Body of pancreas (tissue), 4 donors: ENCODE measurements at places on chromosomes 1 and 21.

DNA sequence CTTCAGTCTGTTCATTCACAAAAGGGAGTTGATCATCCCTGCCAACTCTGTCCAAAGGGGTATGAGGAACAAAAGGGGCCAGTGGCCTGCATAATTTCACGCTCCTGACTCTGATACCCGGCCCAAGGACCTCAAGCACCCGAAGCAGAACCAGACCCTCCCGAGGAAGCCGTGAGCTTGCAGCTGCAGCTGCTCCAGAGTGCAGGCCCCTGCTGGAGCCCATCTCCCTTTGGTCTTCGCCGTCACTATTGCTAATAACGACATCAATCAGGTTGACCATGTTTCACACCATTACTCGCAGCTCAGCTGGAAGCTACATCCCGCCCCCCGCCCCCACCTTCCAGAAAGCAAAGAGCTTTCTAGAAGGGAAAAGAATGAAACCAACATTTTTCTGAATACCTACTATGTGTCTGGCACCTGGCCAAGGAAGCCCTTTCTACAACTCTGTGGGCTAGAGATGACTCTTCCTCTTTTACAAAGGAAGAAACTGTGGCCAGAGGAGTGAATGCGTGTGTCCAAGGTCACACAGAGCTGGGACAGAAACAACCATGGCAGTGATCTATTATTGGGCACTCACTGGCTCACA, 5.5 kb downstream of the NKAIN1 start:
- no peak for DNase-seq

DNA sequence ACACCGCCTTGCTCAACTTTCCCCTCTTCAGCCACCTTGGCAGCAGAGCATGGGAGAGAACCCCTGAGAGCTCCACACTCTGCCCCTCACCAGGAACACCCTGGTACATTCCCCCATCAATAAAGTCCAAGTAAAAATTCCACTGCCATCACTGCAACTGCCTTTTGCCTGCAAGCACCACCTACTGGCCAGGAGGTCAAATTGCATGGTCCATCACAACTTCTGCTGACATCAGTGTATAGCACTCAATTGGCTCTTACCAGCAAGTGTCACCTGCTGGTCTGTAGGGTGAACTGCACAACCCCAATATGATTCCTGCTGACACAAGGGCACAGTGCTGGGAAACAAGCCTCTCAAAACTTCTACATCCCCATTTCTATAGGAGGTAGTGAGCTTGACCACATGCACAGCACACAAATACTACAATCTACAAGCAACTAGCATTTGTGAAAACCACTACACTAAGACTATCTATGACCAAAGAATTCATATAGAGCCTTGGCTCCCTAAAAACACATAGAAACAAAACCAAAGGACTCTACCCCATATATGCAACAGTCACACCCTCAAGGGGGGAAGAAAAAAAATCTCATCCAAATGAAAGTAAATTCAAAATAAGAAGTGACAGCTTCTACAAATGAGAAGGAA, 69.2 kb downstream of the FASLG start:
- DNase-seq: no peak

DNA sequence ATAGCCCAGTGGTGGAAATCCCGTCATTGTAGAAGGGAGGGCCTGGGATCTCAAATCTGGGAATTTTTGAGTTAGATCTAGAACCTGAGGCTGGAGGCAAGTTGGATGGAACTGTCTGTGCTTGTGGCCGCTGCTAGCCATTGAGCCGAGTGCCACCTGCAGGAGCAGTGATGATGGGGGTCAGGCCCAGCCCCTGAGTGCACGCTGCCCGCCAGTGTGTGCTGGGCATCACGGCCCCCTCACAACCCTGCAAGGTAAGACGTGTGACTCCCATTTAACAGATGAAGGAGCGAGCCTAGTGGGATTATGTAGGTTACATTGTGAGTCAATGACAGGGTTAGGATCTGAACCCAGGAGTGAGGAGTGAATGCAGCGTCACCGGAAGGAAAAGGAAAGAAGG, 407.2 kb downstream of the CAMTA1 start:
- no peak for DNase-seq

- no peak for DNase-seq
These were observed 29.8 kb downstream of the PARP1 start for GRCh38 chr1:226378071-226378470.

DNA sequence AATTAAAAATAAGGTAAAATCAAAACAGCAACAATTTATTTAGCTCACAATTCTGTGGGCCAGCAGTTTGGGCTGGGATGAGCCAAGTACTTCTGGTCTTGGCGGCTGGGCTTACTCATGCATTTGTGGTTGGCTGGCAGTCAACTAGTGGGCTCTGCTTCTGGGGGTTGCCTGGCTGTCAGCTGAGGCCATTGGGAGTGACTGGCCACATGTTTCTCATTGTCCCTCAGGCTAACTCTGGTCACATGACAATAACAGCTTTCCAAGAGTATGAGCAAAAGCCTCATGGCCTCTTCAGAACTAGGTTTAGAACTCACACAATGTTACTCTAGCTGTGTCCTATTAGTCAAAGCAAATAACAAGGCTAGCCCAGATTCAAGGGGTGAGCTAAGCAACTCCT, 15.6 kb upstream of the CHIA start:
- DNase-seq: no peak

GRCh38 chr1:6491081-6491449, 402 bp downstream of the PLEKHG5 start:
- DNase-seq: no peak

- no peak for DNase-seq
These were observed 6.2 kb downstream of the SIM2 start for GRCh38 chr21:36704958-36705678.

DNA sequence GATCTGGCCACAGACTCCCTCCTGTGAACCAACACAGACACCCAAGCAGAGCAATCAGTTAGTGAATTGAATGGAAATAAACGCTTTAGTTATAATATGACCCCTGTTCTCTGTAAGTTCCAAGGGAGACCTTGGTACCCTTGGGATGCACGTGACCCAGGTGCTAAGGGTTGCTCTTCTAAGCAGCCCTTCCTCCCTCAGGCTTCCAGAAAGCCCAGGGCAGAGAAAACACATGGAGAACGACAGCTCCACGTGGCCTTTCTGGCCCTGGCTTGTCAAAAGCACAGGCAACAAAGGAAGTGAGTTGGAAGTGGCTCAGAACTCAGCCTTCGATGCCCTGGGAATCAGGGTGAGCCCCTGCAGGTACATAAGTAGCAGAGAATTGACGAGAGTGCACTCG, 57.4 kb downstream of the LACTBL1 start:
- DNase-seq: no peak

GRCh38 chr1:12587981-12588640, 29.9 kb downstream of the DHRS3 start:
- no peak for DNase-seq

- no peak for DNase-seq
These were observed 40.7 kb upstream of the C1orf185 start for GRCh38 chr1:51061231-51061918.

DNA sequence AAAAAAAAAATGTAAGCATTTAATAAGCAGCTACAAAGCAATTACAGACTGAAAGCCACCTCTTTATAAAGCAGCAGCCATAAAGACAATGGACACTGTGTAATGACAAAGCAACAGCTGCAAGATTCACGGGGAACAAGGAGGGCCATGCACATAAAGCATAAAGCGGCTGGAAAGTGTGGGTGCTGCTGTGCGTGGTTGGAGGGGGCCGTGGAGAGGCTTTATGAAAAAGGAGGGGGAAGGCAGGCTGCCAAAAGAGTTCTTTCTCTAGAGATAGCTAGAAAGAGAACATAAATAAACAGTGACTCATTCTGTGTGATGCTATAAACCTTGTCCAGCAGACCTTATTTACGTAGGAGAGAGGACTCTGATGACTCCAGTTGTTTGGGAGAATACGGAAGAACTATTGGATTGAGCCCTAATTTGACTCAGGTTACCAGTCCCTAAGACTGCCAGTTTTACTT, 49.3 kb downstream of the ADAMTS1 start:
- DNase-seq: peak; percentile 26

GRCh38 chr1:208270651-208271141, 26.5 kb upstream of the PLXNA2 start:
- no peak for DNase-seq

- DNase-seq: peak; percentile 51
These were observed 18.0 kb upstream of the MFSD2A start for GRCh38 chr1:39936724-39937491.

GRCh38 chr1:47655521-47656300, 217.9 kb downstream of the FOXD2 start:
- DNase-seq: no peak

DNA sequence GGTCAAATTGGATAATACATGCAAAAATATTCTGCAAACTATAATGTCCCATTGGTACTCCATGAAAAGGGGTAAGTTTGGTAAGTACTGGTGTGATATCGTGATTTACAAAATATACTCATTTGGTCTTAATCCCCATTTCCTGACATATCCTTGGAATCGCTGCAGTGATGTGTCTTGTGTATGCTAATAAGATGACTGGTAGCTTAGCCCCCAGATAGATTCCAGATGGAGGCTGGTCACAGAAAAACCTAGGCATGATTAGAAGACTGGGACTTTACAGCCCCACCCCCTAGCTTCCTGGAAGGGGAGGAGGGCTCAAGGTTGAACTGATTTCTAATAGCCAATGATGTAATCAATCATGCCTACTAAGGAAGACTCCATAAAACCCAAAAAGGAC, 3.0 kb downstream of the VAMP4 start:
- DNase-seq: no peak

- DNase-seq: no peak
These were observed 22.7 kb upstream of the SH3BGRL3 start for GRCh38 chr1:26257222-26257621.

DNA sequence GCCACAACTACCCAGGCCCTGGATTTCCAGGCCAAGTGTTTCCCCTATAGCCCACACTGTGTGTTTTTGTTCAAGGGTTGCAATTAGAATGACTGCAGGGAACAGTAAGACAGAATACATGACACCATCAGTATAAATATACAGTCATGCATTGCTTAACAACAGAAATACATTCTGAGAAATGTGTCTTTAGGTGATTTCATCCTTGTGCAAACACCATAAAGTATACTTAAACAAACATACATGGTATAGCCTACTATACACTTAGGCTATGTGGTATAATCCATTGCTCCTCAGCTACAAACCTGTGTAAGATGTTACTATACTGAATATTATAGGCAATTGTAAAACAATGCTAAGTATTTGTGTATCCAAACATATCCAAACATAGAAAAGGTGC, 7.5 kb upstream of the SLC44A5 start:
- DNase-seq: no peak

DNA sequence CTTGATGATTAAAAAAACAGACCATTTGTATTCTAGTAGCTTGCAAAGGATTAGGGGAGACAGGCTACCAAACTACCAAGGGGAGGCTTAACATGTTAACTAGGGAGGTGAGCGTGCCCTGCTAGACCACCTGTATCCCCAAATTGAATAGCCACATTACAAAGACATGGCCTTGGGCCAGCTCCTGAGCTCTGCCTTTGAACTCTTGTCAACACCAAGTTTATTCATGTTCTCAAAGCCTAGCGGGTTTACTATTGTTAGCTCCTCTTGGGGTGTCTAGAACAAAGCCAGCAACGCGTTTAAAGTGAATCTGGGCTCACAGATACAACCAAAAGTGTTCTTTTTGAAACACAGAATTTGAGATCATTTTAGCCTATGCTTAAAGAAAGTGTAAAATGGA, 36.3 kb downstream of the SMYD2 start:
- no peak for DNase-seq

- no peak for DNase-seq
These were observed 8.0 kb upstream of the MACF1 start for GRCh38 chr1:39196244-39197215.

DNA sequence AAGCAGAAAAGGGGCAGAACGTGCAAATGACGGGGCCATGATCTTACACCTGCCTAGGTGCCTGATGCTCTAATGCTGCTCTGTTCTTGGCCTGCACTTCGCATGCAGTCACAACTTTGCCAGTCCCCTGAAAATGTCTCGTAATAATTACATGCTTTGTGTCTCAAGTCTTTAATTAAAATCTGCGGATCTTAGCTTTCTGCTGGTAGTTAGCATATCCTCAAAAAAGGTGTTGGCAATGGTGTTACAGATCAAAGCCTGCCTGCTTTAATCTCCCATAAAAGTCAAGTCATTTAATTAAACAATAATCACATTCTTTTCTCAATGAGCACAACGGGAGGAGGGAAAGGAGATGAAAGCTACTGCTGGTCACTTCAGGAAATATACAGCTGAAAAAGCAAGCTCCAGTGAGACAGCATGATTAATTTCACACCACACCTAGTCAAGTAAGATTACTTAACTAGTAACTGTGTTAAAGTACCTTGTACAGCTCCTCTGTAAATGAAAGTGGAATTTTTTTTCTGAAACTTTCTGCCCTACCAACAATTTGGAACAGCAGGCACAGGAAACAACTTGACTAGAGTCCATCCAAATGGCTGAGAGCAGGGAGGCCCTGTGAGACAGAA, 45.8 kb downstream of the STX6 start:
- DNase-seq: no peak

- DNase-seq: no peak
These were observed 348.9 kb downstream of the SMYD3 start for GRCh38 chr1:246158131-246158530.

DNA sequence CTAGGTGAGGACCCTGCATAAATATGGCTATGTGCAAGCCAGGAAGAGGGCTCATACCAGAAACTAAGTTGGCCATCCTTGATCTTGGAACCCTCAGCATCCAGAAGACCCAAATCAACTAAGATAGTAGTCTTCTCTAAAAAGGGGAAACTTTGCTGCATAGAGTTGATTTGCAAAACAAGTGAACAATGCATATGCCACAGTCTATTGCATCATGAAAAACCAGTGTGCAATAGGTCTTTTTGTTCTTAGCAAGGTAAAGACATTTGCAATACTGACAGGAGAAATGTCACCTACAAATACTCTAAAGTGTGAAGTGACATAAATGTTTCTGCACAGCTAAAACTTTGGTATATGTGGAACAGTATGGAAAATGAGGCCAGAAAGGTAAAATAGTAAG, 2.0 kb upstream of the IFI16 start:
- no peak for DNase-seq

DNA sequence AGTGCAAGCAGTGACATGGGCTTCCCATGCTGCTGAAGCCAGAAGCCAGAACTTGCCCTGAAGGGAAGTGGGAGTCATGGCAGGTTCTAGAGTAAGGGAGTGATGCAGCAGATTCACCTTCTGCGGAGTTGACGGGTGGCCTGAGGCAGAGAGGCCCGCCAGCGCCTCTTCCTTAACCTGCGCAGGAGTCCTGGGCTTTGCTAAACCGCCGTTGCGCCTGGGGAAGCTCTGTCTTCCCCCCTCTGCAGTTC, 67.3 kb downstream of the OBSCN start:
- DNase-seq: no peak

- no peak for DNase-seq
These were observed 29.1 kb upstream of the SCCPDH start for GRCh38 chr1:246695136-246695535.

- DNase-seq: peak; percentile 38
These were observed at the start of gene COL9A2 for GRCh38 chr1:40316595-40317393. Gene COL9A2, minus strand, starts transcription at chr1:40317286. Its CDS starts 89 bp downstream, at chr1:40317197.

- no peak for DNase-seq
These were observed 43.1 kb downstream of the KIF21B start for GRCh38 chr1:200980452-200980772.
